Body of pancreas (tissue), 4 donors: ENCODE measurements at places on chromosomes 13 and 19.
A peak's percentile ranks its signal among the peaks of the same experiment; 100 is the strongest.

GRCh38 chr13:59674616-59675015 lies 489.1 kb downstream of the DIAPH3 start:
- H3K36me3 ChIP-seq: no peaks in the 10 kb centered on the region
- no peak for DNase-seq
- H3K4me3 ChIP-seq: no peak overlapping the region
- no peaks in the 10 kb centered on the region for H3K27me3 ChIP-seq
- no peak overlapping the region for H3K27ac ChIP-seq
- H3K4me1 ChIP-seq: peaks cover 14% of the 10 kb centered on the region

GRCh38 chr13:29551214-29551613 lies 44.3 kb downstream of the SLC7A1 start:
- H3K36me3 ChIP-seq: no peaks in the 10 kb centered on the region
- H3K4me3 ChIP-seq: no peak overlapping the region
- no peak for DNase-seq
- no peaks in the 10 kb centered on the region for H3K27me3 ChIP-seq
- H3K4me1 ChIP-seq: peaks cover 23% of the 10 kb centered on the region
- no peak overlapping the region for H3K27ac ChIP-seq

GRCh38 chr19:38944981-38945506 lies 14.3 kb downstream of the MRPS12 start:
- no peaks in the 10 kb centered on the region for H3K36me3 ChIP-seq
- no peak for DNase-seq
- H3K27me3 ChIP-seq: no peaks in the 10 kb centered on the region
- peaks cover 6% of the 10 kb centered on the region for H3K4me1 ChIP-seq
- H3K27ac ChIP-seq: no peak overlapping the region

- no peak overlapping the region for H3K4me3 ChIP-seq
- H3K27ac ChIP-seq: peak overlapping the region; percentile 85
- DNase-seq: peak; percentile 56
Measured at GRCh38 chr13:24212674-24213073, 52.2 kb downstream of the SPATA13 start.

DNA sequence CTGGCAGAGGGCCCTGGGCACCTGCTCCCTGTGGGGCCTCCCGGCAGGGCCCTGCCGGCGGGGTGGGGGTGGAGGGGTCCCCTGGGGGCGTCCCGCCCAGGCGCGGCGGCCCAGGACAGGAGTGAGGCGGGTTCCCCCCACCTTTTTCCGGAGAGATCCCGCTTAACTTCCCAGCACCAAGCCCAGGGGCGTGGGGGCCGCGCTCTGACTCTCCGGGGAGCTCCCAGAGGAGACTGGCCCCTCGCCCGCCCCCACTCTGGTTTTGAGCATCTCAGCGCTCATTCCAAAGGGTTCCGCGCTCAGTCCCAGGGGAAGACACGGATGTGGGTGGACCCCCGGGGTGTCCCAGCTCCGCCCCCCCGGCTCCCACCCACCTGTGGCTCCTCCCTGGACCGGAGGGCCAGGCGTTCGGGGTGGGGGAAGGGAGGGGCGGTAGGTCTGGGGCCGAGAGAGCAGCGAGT lies 476 bp downstream of the C2CD4C start:
- H3K36me3 ChIP-seq: no peaks in the 10 kb centered on the region
- no peak for DNase-seq
- peaks cover 39% of the 10 kb centered on the region for H3K4me1 ChIP-seq
- H3K27me3 ChIP-seq: no peaks in the 10 kb centered on the region

DNA sequence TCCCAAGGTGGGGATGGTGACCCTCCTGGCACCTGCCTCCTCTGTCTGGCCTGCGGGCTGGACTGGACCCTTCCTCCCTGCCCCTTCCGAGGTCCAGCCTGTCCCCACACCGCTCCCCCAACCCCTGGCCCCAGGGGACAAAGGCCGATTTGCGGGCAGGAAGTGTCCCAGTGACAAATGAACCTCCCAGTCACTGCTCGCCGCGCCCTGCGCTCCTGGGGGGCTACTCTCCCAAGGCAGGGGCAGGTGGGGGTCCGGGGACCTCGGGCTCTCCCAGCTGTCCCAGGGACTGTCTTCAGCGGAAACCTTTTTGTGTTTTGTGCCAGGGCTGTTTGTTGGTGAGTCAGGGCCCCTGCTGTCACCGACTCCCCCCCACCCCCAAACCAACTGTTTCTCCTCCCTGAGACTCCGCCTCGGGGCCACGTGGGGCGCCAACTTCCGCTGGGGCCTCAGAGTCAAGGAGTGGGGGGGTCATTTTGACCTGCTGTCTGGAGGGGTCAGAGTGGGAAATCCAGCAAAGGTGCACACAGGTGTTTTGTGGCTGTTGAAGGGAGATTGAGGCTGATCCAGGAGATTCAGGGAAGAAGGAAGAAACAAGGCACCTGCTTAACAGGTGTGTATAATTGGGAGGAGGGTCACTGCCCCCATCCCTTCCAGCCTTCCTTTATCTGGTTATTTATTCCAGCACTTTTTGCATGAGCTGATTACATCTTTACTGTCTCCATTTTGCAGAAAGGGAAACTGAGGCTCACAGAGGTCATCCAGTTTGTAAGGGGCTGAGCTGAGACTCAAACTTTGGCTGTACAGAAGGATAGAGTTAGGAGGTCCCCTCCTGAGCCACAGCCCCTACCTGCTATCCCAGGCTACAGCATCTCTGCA lies 831 bp downstream of the PGPEP1 start:
- peaks cover 32% of the 10 kb centered on the region for H3K4me1 ChIP-seq
- no peaks in the 10 kb centered on the region for H3K36me3 ChIP-seq
- H3K27ac ChIP-seq: peak overlapping the region; percentile 60
- no peaks in the 10 kb centered on the region for H3K27me3 ChIP-seq
- peak overlapping the region; percentile 35 for H3K4me3 ChIP-seq

DNA sequence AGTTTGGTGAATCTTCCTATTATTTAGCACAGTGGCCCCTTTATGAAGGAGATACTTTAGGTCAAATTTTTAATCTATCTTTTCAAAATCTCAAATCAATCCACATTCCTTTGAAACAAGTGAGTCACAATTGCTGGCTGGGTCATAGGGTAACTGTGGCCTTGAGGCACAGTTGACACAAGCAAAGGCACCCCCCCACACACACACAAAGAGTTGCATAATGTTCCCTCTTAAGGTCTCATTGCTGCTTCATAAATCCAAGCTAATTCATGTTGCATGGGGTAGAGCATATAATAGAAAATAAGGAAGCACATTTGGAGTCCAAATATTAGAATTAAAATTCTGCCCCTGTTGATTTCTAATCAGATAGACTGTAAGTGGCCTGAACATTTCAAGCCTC lies 171.5 kb downstream of the DLEU7 start:
- H3K27me3 ChIP-seq: no peaks in the 10 kb centered on the region
- DNase-seq: peak; percentile 56
- H3K27ac ChIP-seq: no peak overlapping the region
- peaks cover 24% of the 10 kb centered on the region for H3K4me1 ChIP-seq
- H3K36me3 ChIP-seq: no peaks in the 10 kb centered on the region
- no peak overlapping the region for H3K4me3 ChIP-seq

GRCh38 chr19:35362261-35363000 lies 4.2 kb downstream of the FFAR3 start:
- no peak overlapping the region for H3K4me3 ChIP-seq
- no peaks in the 10 kb centered on the region for H3K27me3 ChIP-seq
- H3K27ac ChIP-seq: no peak overlapping the region
- DNase-seq: no peak
- no peaks in the 10 kb centered on the region for H3K36me3 ChIP-seq
- peaks cover 22% of the 10 kb centered on the region for H3K4me1 ChIP-seq

GRCh38 chr13:25928941-25929505 lies 122.8 kb downstream of the SHISA2 start:
- no peak for DNase-seq
- H3K4me3 ChIP-seq: no peak overlapping the region
- no peaks in the 10 kb centered on the region for H3K27me3 ChIP-seq
- no peaks in the 10 kb centered on the region for H3K36me3 ChIP-seq
- H3K27ac ChIP-seq: no peak overlapping the region

- no peak for DNase-seq
- no peaks in the 10 kb centered on the region for H3K27me3 ChIP-seq
- H3K4me3 ChIP-seq: no peak overlapping the region
- H3K36me3 ChIP-seq: no peaks in the 10 kb centered on the region
Measured at GRCh38 chr13:23673867-23674605, 103.8 kb downstream of the TNFRSF19 start.

DNA sequence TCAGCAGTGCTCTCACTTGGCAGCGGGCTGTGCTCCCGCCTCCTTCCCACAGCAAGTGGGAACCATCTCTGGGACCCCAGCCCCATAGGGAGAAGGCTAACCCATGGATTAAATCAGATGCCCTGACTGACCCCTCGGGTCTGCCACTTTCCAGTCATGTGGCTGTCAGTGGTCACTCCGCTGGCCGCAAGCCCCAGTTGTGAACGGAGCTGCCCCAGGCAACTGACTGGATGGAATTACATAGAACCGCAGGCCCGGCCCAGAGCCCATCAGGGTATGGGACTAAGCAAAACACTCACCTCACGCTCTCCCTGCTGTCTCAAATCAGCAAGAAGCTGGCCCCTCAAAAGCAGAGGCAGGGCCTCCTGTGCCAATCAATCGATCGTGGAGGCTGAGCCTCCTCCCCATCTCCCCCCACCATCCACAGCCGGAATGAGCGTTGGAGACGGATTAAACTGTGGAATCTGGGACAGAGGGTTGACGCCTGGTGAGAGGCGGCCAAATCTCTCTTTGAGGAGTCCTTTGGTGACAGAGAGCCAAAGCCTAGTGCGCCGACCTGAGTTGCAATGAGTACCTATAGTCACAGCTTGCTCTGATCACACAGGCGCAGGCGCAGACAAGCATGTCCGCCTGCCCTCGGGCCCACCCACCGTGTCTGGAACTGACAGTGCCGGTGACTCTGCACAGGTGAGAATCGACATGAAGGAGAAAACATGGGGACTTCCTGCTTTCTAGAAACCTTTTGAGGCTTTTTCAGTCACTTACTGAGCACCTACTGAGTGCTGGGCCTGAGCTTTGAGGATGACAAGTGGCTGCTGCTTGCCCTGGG lies 38.7 kb downstream of the PBX4 start:
- no peak overlapping the region for H3K27ac ChIP-seq
- no peaks in the 10 kb centered on the region for H3K27me3 ChIP-seq
- DNase-seq: no peak
- no peaks in the 10 kb centered on the region for H3K36me3 ChIP-seq
- H3K4me3 ChIP-seq: no peak overlapping the region
- H3K4me1 ChIP-seq: no peaks in the 10 kb centered on the region

- no peaks in the 10 kb centered on the region for H3K36me3 ChIP-seq
- H3K4me3 ChIP-seq: no peak overlapping the region
- no peak overlapping the region for H3K27ac ChIP-seq
- no peaks in the 10 kb centered on the region for H3K27me3 ChIP-seq
- no peak for DNase-seq
Measured at GRCh38 chr19:32873247-32873959, 3.8 kb upstream of the SLC7A9 start.

GRCh38 chr19:23991170-23991569 lies 76.5 kb downstream of the ZNF726 start:
- H3K4me1 ChIP-seq: peaks cover 4% of the 10 kb centered on the region
- H3K27me3 ChIP-seq: no peaks in the 10 kb centered on the region
- H3K4me3 ChIP-seq: no peak overlapping the region
- no peaks in the 10 kb centered on the region for H3K36me3 ChIP-seq

DNA sequence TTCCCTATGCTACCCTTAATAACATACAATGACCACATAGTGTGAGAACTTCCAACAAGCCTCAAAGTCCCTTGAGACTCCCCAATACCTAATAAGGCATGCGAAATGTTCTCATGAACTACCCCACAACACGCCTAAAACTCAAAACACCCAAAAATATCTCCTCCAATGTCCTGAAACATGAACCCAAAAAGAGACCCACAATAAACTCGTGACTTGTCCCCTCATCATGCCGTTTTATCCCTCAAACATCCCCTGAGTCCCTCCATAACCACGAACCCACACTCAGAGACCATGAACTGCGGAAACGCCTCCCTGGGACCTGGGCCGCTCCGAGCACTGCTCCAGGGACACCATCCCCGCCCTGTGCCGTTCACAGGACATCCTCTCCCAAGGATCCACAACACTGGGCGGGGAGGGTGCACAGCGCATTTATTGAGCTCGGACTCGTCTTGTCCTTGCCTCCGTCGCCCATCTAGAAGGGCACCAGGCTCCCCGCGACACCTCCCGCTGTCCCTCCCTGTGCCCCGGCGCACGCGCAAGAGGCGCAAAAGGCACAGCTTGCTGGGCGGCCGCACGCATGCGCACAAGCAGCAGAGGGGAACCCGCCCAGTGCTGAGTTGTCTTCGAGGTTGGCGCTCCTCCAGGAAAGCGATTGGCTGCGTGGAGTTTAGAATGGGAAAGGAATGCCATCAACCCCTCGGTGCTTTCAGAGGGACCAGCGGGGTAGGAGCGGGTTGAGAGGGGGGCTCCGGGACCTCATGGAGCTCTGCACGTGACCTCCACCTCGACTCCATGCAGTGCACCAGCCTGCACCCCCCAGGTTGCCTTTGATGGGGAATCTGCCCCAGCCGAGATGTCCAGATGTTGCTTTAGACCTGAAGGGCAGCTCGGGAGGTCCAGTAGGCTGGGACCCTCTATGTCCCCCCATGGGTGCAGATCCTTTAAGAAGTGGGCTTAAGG lies 8.8 kb downstream of the FXYD3 start:
- no peak overlapping the region for H3K4me3 ChIP-seq
- peak overlapping the region; percentile 65 for H3K27ac ChIP-seq
- peak; percentile 91 for DNase-seq
- H3K27me3 ChIP-seq: no peaks in the 10 kb centered on the region
- peaks cover 20% of the 10 kb centered on the region for H3K4me1 ChIP-seq

DNA sequence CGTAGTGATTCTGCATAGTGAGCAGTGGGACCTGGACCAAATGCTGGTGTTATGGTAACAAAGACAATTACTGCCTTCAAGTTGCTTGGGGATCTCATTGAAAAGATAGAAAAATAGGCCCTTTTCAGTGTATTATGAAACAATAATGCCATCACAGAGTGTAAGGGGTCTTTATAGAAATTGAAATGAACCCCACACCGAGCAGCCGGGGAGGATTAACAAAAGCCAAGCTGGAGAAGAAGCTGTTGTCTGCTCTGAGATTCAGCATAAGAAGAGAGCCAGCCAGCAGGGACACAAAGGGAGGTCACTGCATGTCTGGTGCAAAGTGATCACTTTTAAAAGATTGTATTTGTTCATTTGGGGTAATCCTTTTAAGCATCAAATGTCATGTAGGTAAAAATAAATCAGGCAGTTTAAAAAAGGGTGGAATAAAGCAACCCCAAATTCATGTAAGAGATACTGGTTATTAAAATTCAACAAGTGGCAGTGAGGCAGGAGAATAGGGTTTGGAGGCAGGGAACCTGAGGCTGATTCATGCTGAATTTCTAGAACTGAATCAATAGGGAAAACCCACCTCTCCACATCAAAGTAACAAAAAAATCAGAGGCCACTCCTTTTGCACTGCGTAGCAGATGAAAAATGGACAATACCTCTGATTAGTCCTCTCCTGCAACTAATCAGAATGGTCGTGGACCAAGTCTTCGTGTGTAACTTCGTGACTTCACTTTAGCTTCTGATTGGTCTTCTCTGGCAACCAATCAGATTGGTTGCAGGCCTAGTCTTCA lies 1548.3 kb upstream of the SLC10A2 start:
- no peaks in the 10 kb centered on the region for H3K36me3 ChIP-seq
- H3K27me3 ChIP-seq: no peaks in the 10 kb centered on the region
- H3K4me3 ChIP-seq: no peak overlapping the region
- no peak for DNase-seq
- H3K27ac ChIP-seq: no peak overlapping the region
